Muscle of leg (tissue), 16 donors: ENCODE measurements at places on chromosomes 6 and 20.

DNA sequence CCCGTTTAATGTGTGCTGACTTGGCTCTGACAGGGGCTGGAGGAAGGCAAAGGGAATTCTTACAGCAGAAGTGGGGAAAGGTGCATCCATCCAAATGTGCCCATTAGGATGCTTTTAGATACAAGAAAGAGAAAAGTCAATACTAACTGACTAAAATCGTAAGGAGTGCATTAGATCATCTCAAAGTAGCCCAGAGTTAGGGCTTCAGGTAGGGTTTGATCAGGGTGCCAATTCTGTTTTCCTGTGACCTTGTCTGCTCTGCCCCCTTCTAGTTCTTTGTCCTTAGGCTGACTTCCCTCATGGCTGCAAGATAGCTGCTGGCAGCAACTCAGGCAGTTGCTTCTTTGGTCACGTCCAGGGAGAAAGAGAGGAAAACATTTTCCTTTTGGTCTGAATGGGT lies 240.8 kb downstream of the CDC5L start:
- H3K4me1 ChIP-seq, result peaks cover 2% of the 10 kb centered on the region
- H3K36me3 ChIP-seq, result no peaks in the 10 kb centered on the region
- no peak overlapping the region for H3K27ac ChIP-seq
- no peak overlapping the region for H3K4me3 ChIP-seq

DNA sequence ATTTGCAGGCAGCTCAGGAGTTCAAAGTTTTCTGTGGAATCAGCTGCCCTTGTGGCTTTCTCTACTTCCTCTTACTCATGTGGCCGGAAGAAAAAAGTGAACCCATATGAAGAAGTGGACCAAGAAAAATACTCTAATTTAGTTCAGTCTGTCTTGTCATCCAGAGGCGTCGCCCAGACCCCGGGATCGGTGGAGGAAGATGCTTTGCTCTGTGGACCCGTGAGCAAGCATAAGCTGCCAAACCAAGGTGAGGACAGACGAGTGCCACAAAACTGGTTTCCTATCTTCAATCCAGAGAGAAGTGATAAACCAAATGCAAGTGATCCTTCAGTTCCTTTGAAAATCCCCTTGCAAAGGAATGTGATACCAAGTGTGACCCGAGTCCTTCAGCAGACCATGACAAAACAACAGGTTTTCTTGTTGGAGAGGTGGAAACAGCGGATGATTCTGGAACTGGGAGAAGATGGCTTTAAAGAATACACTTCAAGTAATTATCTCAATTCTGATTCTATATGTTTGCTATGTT lies 1.1 kb downstream of the MGME1 start:
- H3K27me3 ChIP-seq, result no peaks in the 10 kb centered on the region
- H3K4me3 ChIP-seq, result peak overlapping the region; percentile 96
- peak; percentile 79 for DNase-seq
- H3K4me1 ChIP-seq, result peaks cover 26% of the 10 kb centered on the region
- H3K27ac ChIP-seq, result peak overlapping the region; percentile 100

- H3K27ac ChIP-seq, result no peak overlapping the region
- H3K4me3 ChIP-seq, result no peak overlapping the region
- H3K27me3 ChIP-seq, result no peaks in the 10 kb centered on the region
- DNase-seq, result peak; percentile 46
These were observed 15.5 kb downstream of the CCDC167 start for GRCh38 chr6:37483917-37484785.

GRCh38 chr6:93580446-93580845 lies 161.1 kb upstream of the EPHA7 start:
- H3K4me1 ChIP-seq, result no peaks in the 10 kb centered on the region
- H3K27ac ChIP-seq, result no peak overlapping the region
- no peak for DNase-seq
- no peak overlapping the region for H3K4me3 ChIP-seq
- no peaks in the 10 kb centered on the region for H3K27me3 ChIP-seq
- no peaks in the 10 kb centered on the region for H3K36me3 ChIP-seq

DNA sequence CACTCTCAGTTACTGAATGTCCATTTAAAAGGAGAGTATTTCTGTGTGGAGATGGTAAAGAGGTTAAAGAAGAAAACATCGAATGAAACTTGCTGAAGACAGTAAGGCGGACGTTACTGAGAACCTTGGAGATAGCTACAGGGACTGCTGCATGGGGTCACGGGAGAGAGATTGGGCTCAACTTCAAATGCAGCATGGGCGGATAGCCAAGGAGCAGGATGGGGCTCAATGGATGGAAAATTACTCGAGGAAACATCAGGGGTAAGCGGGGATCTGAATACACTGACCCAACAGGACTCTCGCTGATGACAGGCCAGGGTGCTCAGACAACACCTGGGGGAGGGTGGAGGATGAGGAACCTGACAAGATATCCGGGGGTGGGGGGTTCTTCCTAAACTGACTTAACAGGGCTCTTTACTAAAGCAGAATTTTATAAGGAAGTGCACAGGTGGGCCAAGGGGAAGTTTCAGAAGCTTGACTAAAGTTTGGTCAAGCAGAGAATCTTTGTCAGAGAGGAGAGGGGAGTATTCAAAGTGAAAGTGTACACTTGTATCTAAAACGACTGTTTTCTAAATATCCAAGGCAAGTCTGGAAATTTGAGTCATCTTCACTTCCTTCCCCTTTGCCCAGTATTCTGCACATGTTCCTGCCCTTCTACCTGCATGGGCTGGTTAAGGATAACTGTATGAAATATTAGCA lies 22.8 kb downstream of the ECT2L start:
- H3K4me1 ChIP-seq, result peaks cover 6% of the 10 kb centered on the region
- no peak overlapping the region for H3K4me3 ChIP-seq

GRCh38 chr20:25244976-25245375 lies 2.9 kb upstream of the PYGB start:
- no peak for DNase-seq
- peaks cover 6% of the 10 kb centered on the region for H3K27me3 ChIP-seq
- H3K27ac ChIP-seq, result no peak overlapping the region

GRCh38 chr20:47660602-47660905 lies 124.7 kb downstream of the SULF2 start:
- no peak overlapping the region for H3K27ac ChIP-seq
- H3K27me3 ChIP-seq, result no peaks in the 10 kb centered on the region
- peaks cover 7% of the 10 kb centered on the region for H3K4me1 ChIP-seq
- peaks cover 27% of the 10 kb centered on the region for H3K36me3 ChIP-seq

GRCh38 chr6:167679790-167680604 lies 146.7 kb upstream of the AFDN start:
- H3K36me3 ChIP-seq, result no peaks in the 10 kb centered on the region

- peaks cover 43% of the 10 kb centered on the region for H3K36me3 ChIP-seq
- H3K4me1 ChIP-seq, result no peaks in the 10 kb centered on the region
- DNase-seq, result no peak
- H3K27ac ChIP-seq, result no peak overlapping the region
- no peaks in the 10 kb centered on the region for H3K27me3 ChIP-seq
- H3K4me3 ChIP-seq, result no peak overlapping the region
These were observed 87.0 kb downstream of the SERAC1 start for GRCh38 chr6:158080849-158081656.

DNA sequence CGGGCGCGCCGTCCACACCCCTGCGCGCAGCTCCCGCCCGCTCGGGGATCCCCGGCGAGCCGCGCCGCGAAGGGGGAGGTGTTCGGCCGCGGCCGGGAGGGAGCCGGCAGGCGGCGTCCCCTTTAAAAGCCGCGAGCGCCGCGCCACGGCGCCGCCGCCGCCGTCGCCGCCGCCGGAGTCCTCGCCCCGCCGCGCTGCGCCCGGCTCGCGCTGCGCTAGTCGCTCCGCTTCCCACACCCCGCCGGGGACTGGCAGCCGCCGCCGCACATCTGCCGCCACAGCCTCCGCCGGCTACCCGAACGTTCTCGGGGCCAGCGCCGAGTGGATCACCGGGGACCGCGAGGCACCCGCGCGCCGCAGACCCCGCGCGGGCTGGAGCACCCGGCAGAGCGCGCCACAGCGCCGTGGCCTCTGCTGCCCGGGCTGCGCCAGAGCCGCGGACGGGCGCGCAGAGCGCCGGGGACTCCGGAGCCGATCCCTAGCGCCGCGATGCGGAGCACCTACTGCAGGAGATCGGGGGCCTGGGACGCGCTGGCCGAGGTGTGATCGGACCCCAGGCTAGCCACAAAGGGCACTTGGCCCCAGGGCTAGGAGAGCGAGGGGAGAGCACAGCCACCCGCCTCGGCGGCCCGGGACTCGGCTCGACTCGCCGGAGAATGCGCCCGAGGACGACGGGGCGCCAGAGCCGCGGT lies at the start of gene BMP2:
TSS of gene BMP2 (plus strand) at position 151 of the 692 bp plus-strand sequence. CDS start 2,441 bp downstream, outside the sequence.
- H3K36me3 ChIP-seq, result no peaks in the 10 kb centered on the region
- peak within 1 kb of the TSS; percentile 67 for H3K4me3 ChIP-seq
- peak within 1 kb of the TSS; percentile 31 for H3K27ac ChIP-seq
- peaks cover 8% of the 10 kb centered on the region for H3K4me1 ChIP-seq
- H3K27me3 ChIP-seq, result peaks cover 37% of the 10 kb centered on the region
- DNase-seq, result peak; percentile 80

DNA sequence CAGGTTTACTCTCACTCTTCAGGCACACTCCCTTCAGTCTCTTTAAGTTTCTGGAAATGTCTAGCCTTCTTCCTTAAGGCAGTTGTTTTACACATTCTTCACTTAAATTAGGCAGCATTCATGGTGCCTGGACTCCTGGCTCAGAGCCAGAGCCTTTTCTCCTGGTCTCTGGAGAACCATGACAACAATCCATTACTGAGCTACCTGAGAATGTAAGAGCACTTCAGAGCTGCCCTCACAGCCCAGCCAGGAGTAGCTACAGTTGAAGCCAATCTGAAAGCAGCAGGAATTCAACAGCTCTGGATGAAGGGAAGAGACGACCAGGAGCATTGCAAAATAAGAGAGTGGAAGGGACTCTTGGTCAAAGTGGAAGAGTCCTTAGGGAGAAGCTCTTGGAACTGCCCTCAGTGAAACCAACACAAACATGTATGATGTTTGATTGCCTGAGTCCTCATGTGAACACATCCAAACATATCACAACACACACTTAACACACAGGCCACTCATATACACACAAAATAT lies 416.8 kb upstream of the SPTLC3 start:
- H3K27ac ChIP-seq, result no peak overlapping the region
- H3K36me3 ChIP-seq, result no peaks in the 10 kb centered on the region
- H3K4me3 ChIP-seq, result no peak overlapping the region
- DNase-seq, result no peak
- H3K27me3 ChIP-seq, result no peaks in the 10 kb centered on the region

DNA sequence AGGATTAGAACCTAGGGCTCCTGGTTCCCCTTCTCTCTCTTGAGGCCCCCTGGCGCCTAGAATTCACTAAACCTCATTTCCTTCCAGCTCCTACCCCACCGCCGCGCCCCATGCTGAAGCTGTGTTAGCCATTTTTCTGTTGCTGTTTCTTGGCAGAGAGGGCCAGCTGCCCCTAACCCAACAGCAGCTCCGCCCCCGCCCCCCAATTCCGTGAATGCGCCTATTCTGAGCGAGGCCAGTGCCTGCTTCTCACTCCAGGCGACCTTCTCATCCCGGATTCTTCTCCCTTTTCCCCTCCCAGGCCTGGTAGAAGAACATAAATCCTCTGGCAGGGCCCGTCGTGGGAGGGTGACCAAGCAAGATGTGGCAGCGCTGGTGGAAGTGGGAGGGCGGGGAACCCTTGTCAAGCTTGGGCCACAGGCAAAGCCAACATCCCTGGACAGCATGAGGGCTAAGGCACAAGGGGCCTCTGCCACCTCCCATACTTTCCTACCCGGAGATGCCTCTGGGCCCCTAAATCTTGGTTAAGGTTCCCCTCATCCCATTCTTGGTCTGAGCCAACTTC lies 518 bp downstream of the RBPJL start:
- H3K27me3 ChIP-seq, result peaks cover 69% of the 10 kb centered on the region
- H3K4me3 ChIP-seq, result no peak overlapping the region
- no peaks in the 10 kb centered on the region for H3K36me3 ChIP-seq
- H3K27ac ChIP-seq, result no peak overlapping the region

DNA sequence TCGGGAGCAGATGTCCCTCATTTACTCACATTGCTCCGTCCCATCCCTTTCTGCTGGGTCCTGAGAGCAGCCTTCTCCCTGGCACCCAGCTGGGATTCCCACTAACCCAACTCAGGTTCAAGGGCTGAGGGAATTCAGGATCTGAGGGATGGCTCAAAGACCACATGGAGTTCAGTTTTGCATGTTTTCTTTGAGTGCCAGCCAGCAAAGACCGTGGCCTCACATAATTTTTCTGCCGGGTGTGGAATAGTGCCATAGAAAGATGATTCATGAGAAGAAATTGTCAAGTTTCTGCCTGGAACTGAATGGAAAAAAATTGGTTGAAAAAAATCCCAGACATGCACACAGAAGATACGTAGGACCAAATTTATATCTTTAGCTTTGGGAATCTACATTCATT lies 168.6 kb downstream of the CD83 start:
- DNase-seq, result peak; percentile 89
- no peak overlapping the region for H3K27ac ChIP-seq
- no peaks in the 10 kb centered on the region for H3K36me3 ChIP-seq
- peaks cover 8% of the 10 kb centered on the region for H3K4me1 ChIP-seq

- H3K27me3 ChIP-seq, result no peaks in the 10 kb centered on the region
- DNase-seq, result peak; percentile 28
- H3K36me3 ChIP-seq, result peaks cover 16% of the 10 kb centered on the region
These were observed 208.9 kb downstream of the KIF16B start for GRCh38 chr20:16364320-16364687.

DNA sequence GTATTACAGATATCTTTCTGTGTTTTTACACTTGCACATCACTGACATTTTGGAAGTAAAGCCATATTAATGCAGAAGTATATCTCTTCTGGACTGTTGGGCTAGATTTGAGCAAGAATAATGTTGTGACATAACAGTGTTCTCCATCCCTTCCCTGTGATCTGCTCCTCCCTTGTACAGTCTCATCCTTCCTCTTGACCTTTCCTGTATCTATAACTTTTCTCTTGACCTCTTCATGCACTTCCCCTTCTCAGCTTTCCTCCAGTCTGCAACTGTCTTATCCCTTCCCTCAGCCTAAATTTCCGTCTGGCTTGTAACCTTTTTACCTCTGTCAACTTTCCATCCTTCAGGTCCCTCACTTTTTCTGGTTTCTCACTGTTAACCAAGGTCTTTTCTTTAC lies 29.8 kb downstream of the NCOA3 start:
- H3K36me3 ChIP-seq, result no peaks in the 10 kb centered on the region
- no peak for DNase-seq
- H3K27ac ChIP-seq, result no peak overlapping the region
